ENCODE measurements at places on chromosomes 5 and 9.

- no peak for DNase-seq
These were observed 173.2 kb upstream of the TRPC7 start for GRCh38 chr5:136538534-136538933.

- DNase-seq: no peak
These were observed 81.4 kb upstream of the WWC1 start for GRCh38 chr5:168209997-168210396.

DNA sequence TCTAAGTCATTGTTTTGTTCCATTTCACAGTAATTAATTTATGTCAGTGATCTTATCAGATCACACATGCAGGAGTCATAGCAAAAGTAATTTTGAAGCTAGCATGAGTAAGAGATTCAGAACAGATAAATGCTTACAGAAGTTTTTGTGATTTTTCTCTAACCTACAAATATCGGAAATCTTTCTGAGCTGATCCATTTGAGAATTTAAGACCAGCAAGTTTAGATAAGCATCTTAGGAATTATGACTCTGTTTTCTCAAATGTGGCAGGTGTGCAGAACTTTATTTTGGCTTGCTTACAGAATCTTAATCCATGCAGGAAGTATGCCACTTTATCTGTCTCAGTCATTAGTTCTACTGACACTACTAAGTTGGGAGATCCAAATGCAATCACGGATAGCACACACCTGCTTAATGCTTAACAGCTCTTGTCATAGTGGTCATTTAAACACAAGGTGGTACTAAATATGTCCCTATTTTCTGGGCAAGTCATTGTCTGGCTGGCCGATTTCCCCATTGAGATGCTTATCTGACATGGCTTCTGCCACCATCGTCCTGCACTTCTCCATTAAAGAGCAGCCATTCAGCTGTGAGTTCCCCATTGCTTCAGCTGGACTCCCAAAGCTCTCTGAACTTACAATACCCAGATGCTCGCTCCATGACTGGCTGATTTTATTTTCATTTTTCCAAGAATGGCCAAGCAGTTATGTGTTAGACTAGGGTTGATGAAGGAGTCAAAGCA, 305.4 kb upstream of the NUDT12 start:
- DNase-seq: no peak

GRCh38 chr9:122777935-122778627, 10.7 kb upstream of the OR5C1 start:
- DNase-seq: no peak

GRCh38 chr5:75710637-75711036, 6.6 kb downstream of the POC5 start:
- no peak for DNase-seq

DNA sequence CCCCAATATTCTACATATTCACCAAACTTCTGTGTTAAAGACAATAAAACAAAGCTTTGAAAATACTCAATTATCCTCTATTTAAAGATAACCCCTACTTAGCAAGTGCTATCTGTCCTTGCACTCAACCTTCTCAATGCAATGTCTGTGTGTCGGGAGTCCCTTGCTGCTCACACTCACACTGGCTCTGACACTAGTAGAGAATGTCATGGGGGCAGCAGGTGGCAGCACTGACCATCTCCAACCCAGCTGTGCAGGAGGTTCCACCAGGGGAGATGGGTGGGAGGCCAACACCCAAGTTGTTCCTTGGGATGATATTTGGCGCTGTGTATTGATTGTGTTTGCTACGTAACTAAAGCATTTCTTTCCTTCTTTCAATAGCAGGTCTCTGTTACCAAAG, 59.4 kb upstream of the SIMC1 start:
- no peak for DNase-seq

- no peak for DNase-seq
These were observed 186.5 kb downstream of the MAN2A1 start for GRCh38 chr5:109876030-109876725.

DNA sequence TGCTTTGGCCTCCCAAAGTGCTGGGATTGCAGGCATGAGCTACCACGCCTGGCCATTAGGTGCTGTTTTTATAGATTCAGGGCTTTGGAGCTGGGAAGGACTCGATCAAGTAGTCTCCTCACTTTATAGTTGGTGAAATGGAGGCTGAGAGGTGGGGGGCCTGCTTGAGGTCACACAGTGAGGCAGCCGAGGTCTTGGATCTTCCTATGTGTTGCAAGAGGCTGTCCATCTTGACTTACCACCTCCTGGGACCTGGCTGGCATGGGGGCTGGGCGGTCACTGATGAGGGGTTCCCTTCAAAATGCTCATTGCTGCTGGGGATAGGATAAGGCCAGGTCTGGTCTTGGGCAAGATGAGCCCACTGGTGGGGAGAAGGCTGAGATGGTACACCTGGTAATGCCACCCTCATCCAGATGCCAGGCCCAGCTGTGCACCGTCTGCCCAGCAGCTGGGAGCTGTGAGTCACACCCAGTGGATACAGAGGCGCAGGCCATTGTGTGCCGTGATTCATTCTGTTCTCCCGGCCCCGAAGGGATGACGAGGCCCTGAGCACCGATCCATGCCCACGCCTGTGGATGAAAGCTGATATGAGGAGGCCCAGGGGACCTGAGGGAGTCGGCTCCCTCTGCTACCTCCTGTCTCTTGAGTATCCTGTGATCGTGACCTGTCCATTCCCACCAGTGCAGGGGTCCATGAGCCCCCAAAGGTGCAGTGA, 10.5 kb upstream of the NDST1 start:
- peak; percentile 42 for DNase-seq

GRCh38 chr5:69217548-69218526, 16.8 kb upstream of the CDK7 start:
- DNase-seq: peak; percentile 98

GRCh38 chr9:96858018-96858573, 3.8 kb upstream of the ZNF782 start:
- no peak for DNase-seq

DNA sequence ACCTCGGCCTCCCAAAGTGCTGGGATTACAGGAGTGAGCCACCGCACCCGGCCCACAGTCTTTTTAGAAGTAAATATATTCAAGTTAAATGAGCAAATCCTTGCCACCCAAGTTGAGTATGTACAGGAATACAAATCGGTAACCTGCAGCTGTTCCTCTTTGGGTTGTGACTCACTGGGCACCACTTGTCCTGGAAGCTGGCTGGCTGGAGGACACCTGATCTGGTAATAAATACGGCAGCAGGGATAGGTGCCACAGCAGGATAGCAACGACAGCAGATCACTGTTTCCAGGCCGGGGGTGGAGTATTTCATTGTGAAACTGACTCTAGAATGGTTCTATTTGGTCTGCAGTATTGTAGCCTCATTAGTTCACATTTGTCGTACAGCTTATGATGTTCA, 35.7 kb upstream of the SLC36A2 start:
- no peak for DNase-seq

- DNase-seq: no peak
These were observed 9.5 kb downstream of the MEF2C start for GRCh38 chr5:88873447-88873846.

GRCh38 chr5:75616971-75617621, 5.8 kb downstream of the ANKDD1B start:
- peak; percentile 74 for DNase-seq

- DNase-seq: no peak
These were observed 3.3 kb downstream of the CDK9 start for GRCh38 chr9:127789179-127789578.

DNA sequence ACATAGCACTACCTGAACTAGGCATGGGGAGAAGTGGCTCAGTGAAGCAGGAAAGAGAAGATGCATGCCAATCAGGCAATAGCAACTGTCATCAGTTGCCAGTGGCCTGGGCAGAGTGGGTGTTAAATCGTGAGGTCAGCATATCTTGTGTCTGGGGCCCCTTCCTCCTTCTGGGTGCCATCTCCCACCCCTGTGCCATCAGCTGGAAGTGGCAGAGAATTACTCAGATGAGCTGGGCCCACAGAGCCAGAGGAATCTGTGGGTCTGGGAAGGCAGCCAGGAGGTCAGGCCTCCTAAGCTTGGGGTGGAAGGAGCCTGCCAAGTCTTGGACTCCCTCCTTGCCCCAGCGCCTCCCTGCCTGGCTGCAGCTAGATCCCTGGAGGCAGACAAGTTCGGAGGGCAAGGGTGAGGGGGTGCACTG, 66.5 kb downstream of the GALNT12 start:
- no peak for DNase-seq

- DNase-seq: no peak
These were observed 457.6 kb upstream of the GRAMD2B start for GRCh38 chr5:125965577-125965976.

DNA sequence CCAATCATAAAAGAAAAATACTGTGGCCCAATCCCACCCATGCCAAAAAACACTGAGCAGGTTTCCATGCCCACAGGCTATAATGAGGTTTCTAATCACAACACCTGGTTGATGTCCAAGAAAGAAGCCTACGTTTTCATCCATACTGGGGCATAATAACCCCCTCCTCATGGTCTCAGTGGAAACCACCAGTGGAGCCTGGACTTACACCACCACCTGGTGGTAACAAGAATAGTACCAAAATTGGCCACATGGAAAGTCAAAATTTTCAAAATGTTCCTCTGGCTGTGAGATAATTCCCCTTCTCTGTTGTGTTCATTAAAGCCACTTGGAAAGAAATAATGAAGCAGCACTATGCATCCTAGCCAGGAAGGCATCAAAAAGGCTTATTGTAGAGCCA, 687.3 kb upstream of the ST8SIA4 start:
- no peak for DNase-seq

- DNase-seq: no peak
These were observed 355 bp downstream of the TLE4 start for GRCh38 chr9:79572032-79572607.

GRCh38 chr5:57939771-57940170, 457.2 kb upstream of the ACTBL2 start:
- no peak for DNase-seq

DNA sequence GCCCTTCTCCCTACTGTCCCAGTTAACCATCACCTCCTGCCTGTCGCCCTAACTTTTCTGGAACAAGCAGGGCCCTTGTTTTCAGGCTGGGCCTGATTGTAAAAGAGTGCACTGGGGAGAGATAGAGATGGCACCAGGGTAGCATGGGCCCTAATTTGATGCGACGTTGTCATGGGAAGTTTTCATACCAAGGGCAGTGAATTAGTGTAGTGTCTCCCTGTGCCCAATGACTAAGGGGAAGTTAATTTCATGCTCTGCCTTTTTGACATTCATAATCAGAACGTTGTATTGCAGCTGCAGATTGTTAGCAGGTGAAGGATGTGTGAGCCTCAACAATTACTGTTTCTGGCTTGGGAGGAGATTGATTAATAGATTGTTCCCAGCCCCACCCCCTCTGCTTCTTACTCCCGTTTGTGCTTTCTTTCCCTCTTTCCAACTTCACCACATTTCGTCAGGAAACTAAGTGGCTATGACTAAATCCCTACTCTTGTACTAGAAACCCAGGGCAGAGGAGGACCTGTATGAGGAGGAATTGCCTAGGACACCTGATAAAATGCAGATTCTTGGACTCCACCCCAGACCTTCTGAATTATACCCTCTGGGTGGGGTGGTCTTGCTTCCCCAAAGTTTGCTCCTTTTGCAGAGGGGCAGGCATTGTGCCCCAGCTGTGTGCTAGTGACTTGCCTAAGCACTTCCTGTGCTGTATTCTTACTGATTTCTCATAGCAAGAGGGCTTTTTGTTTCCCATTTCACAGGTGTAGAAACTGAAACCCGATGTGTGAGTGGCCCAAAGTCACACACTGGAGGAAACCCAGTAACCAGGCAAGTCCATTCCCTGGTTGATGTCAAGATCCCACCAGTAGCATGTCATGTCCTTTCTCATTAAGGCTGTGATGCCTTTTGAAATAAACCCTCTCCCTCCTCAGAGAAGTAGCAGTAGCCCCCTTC, 56.3 kb downstream of the DAB2IP start:
- DNase-seq: no peak

DNA sequence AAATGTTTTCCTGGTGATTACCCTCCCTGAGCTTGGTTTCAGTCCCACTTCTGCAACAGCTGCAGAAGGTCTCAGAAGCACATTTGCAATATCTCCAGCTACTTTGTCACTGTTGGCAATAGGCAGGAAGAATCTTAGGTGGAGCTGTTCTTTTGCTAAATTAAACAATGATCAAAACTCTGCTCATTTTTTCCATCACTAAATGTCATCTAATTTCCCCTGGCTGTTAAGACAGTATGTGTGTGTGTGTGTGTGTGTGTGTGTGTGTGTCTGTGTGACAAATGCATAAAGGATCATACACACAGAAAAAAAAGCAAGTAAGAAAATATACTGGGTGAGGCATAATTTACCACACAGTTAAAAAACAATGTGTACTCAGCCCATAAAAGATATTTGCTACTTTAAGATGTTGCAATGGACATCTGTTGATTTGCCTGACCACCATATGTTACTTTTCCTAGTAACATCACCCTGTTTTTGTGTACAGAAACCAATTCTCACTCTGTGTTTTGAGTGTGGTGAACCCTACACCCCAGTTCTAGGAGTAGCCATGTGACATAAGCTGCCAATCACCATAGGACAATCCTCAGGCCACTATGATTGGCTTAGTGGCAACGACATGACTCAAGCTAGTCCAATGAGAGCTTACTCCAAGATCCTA, 572.6 kb upstream of the CLINT1 start:
- DNase-seq: peak; percentile 72

GRCh38 chr5:136924490-136924889, 559.1 kb upstream of the TRPC7 start:
- DNase-seq: no peak

DNA sequence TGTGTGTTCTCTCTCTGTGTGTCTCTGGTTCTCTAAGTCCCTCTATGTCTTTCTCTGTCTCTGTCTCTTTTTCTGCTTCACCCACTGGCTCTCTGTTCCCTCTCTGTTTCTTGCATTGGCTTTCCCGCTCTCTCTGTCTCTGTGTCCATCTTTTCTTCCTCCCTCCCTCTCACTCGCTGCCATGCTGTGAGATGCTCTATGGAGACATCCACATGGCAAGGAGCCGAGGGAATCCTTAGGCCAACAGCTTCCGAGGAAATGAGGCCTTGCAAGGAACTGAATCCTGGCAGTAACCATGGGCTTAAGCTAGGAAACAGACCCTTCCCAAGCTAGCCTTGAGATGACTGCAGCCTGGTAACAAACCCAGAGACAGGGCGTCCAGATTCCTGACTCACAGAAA, 117.3 kb downstream of the BRINP1 start:
- DNase-seq: no peak

GRCh38 chr5:68041293-68041692, 174.3 kb upstream of the PIK3R1 start:
- no peak for DNase-seq
